Activated CD8-positive, alpha-beta memory T cell treated with anti-CD3 and anti-CD28 coated beads for 1 hour (primary cell): ENCODE measurements at places on chromosomes 7 and 10.

GRCh38 chr10:114278884-114279191 is 39.8 kb downstream of the VWA2 start:
- no peak for DNase-seq

GRCh38 chr10:29730458-29730857 is 95.7 kb upstream of the SVIL start:
- no peak for DNase-seq

DNA sequence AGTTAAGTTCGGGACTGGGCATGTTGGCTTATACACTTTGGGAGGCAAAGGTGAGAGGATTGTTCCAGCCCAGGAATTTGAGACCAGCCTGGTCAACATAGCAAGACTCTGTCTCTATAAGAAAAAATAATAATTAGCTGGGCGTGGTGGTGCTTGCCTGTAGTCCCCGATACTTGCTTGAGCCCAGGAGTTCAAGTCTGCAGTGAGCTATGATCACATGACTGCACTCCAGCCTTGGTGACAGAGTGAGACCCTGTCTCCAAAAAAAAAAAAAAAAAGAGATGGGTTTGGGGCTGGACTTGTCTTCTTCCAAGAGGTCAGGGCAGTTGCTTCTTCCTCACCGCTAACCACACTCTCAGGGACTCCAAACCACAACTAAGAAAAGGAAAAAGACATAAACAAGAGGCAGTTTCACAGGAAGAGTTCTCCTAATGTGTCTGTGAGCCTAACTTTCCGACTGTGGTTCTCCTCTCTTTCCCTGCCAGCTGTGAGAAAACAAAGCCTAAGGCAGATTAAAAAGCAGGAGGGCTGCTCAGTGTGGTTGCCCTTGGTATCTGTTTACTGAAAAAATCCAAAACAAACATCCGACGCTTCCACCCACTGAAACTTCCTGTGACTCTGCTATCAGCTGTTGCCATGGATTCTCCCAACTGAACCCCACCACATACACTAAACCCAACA is 2.4 kb upstream of the SERPINE1 start:
- no peak for DNase-seq

DNA sequence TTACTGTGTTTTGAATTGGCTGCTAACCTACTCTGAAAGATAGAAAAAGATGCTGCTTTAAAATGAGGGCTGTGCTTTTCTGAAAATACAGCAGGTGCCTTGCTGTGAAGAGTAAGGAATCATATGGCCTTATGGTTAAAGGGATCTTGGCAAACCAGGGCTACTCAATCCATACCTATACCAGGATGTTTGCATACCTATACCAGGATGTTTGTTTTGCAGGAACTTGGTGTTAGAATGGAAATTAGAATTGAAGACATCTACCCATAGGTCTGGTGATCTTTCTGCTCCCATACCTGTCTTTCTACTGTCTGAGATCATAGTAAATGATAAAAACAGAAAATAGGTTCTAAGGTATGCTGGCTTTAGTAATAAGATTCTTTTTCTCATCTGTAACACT is 200.2 kb upstream of the C7orf33 start:
- DNase-seq = no peak

GRCh38 chr10:31318382-31318853 is 598 bp upstream of the ZEB1 start:
- peak; percentile 57 for DNase-seq

DNA sequence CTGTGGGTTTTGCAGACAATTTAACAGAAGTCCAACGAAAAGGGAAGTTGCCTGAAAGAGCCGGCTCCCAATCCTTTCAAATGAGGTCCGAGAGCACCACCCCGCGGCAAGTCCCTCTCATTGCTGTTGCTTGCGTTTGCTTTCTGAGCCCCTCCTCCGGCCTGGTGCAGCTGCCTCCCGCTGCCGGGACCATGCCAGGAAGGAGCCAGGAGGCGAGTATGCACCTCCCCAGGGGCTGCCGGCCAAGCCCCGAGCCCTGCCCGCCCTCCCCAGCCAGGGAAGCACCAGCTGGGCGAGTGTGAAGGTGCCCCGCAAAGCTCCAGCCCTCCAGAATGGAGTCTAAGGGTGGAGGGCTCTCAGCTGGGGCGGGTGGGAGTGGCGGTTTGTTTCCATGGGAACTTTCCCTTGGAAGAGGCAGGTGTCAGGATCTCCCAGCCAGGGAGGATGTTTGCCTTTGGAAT is 25.8 kb upstream of the PPP2R2D start:
- DNase-seq = peak; percentile 24

GRCh38 chr10:2623675-2624274 is 443.6 kb upstream of the PFKP start:
- no peak for DNase-seq

- DNase-seq = no peak
Observed at GRCh38 chr7:130945411-130945811, 211.4 kb upstream of the KLF14 start.

DNA sequence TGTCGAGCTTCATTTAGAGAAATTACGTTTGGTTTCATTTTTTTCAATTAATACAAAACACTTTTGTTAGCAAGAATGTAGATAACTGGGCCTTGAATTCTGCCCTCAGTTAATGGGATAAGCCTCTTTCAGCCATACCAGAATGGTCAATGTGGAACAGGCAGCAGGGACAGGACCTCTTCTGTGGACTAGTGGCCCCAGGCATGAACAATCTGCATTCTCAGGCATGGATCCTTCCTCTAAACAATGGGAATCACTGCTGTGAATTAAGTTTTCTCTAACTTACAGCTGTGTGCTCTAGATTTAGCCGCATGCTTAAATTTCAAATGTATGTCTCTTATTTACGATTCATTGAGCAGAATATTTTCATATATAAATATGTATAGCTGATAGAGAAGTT is 237.7 kb upstream of the PRKCQ start:
- DNase-seq = no peak

DNA sequence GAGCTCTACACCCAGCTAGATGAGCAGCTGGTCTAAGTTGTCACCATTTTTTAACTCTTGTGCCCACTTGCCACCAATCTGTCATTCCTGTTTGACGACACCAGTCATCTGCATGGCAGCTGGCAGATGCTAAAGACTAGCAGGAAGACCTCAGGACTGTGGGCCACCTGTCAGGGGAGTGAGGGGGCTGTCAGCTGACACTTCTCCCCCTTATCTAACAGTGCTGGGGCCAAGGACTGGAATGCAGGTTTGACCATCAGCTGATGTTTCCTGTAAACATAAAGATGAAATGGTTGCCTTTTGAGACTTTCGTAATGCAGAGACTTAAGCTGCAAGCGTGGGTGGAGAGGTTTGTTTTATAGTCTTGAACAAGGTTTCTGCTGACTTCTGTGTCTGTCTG is 93.5 kb downstream of the WNT2 start:
- no peak for DNase-seq

DNA sequence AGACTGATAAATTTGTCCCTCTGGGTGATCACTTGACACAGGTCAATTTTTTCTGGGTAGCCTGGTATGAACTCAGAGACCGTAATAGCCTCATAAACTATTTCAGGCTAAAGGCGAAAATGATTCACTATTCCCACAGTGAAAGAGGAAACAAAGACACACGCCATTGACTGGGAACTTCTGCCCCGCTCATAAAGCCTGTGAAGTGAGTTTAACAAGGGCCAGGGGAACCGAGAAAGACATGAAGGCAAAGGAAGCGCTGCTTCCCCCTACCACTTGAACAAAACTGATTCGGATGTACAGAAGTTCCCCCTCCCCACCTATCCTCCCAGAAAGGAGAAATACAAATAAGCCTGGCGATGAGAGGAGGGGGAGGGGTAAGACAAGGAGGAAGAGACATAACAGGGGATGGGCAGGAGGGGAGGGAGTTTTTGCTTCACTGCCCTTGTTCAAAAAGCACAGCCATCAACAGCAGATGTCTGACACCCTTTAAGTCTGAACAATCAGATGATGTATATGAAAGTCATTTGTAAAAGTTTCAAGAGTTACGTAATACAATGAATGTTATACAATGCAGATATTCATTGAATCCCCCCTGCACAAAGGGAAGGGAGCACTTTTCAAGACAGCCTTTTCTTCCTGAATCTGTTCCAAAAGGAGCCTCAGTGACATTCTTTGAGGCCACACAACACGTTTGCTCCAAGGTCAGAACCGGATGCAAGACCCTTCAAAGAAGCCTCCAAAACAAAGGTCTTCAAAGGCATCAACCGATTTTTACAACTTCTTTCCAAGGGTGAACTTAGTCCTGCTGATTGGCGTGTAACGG is 734 bp downstream of the ABCB4 start:
- no peak for DNase-seq

GRCh38 chr7:76505168-76506080 is 4.9 kb upstream of the UPK3B start:
- DNase-seq = no peak

GRCh38 chr7:5697754-5698424 is 83.6 kb downstream of the RNF216 start:
- no peak for DNase-seq

GRCh38 chr10:7872041-7872442 is 53.7 kb downstream of the TAF3 start:
- no peak for DNase-seq

DNA sequence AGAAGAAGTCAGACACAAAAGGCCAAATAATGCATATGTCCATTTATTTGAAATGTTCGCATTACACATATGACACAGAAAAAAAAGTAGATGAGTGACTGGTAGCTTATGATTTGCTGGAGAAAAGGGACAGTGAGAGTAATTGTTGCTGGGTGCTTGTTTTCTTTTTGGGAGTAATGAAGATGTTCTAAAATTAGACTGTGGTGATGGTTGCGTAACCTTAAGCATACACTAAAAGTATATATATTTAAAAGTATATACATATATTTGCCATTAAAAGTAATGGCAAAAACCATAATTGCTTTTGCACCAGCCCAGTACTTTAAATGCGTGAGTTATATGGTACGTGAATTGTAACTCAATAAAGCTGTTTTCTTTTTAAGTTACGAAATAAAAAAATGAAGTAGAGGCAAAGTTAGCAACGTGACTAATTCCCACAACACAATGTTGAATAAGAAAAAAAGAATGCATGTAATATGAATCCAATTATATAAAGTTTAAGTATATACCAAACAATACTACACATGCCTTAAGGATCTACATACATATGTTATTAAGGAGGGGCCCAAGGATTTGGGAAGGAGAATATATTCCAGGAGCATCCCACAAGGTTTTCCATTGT is 360.4 kb upstream of the CELF2 start:
- DNase-seq = no peak

GRCh38 chr7:13290975-13291374 is 603.5 kb downstream of the ARL4A start:
- no peak for DNase-seq

GRCh38 chr7:90701771-90702170 is 105.7 kb downstream of the CDK14 start:
- no peak for DNase-seq

DNA sequence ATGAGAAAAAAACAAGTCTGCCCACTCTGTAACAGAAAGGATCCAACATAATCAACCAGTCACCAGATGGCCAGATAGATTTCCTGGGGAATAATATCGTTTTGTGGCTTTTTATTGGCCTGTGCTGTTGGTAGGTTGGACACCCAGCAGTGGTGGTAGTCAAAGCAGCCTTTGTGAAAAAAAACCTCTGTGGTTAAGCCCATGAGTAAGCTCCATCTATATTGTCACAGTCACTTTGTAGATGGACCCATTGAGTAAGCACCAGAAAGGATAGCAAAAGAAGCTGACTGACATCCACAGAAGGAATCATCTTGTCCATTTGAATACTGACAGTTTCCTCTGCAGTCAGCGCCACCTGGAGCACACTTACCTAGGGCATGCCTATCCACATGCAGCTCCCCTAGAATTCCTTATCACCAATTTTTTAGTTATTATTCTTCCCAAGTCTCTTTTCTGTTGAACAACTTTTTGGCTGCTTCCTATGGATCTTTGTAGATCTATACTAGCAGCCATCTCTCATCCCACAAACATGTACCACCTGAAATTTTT is 96.9 kb downstream of the IQUB start:
- DNase-seq = no peak

DNA sequence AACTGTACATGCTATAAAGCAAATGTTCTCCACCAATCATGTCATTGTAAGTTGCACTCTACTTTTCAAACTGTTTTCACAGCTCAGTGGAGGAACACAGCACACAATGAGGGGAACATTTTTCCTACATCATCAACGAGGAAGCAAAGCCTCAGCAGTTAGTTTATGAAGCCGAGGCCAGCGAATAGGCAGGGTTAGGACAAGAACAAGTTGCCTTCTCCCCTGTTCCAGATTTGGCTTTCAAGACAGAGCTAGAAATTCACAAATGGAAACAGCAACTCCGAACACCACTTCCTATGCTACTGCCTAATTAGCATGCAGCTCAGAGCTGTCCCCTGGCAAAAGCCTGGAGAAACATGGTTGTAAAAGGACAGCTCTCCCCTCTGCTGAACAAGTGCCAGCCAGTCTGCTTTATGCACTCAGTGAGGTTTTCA is 19.8 kb downstream of the ITGB8 start:
- DNase-seq = no peak

DNA sequence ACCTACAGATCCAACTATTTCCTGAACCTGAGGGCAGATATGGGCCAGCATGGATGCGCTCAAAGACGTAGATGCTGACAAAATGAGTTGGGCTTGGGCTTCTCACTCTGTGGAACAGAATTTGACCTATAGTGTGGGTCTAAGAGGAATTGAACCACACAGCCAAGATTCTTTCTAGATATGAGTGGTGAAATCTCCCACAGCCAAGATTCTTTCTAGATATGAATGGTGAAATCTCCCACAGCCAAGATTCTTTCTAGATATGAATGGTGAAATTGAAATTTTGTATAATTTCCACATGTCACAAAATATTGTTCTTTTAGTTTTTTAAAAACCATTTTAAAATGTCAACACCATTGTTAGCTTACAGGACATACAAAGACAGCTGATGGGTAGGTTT is 215.4 kb upstream of the LRGUK start:
- no peak for DNase-seq

GRCh38 chr7:20346577-20346976 is 15.9 kb downstream of the ITGB8 start:
- DNase-seq = no peak

DNA sequence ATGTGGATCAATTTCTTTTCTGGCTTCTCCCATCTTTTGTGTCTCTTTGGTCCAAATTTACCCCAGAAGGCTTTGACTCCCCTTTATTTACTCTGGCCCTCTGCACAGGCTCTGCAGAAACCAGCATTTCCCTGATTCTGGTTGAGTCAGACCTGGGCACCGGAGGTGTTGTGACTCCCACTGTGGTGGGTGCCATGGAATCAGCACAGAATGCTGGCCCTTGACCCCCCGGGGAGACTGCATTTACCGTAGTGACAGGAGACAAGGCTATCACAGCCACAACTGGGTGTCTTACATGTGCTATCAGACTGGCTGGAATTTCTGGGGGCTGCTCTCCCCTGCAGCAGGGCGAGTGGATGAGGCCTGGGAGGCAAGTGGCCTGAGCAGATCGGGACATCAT is 37.6 kb downstream of the PLXDC2 start:
- DNase-seq = no peak

DNA sequence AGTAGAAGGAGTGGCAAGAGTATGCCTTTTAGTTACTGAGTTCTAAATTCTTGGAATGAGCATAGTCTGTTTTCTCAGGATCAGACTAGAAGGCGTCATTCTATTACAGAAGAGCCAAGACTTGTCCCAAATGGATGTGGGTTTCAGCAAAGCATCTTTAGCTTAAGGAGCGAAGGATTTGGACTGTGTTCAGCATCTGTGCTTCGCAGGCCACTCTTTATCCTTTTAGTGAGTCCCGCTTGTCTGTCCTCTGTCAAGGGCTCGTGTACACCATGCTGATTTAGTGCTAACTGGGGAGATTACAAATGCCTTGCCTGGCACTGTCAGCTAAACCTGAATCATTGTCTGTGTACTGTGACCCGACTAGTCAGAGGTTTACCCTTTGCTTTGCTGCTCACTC is 465.7 kb downstream of the AUTS2 start:
- no peak for DNase-seq

- DNase-seq = no peak
Observed at GRCh38 chr7:127907110-127908040, 123.9 kb downstream of the LRRC4 start.
